ENCODE measurements at places on chromosomes 7 and 10. TPM values are rescaled to one million over a fixed set of nuclear protein-coding genes. Genes with fewer than 3 reads are reported as not detected.

RBM17 gene
- total RNA-seq, result 33.7 TPM

WASL gene
- total RNA-seq, result 25.6 TPM

CLDN4 gene
- total RNA-seq, result 0.93 TPM

EPHA1 gene
- not detected for total RNA-seq

DYDC2 gene
- total RNA-seq, result not detected

SLC13A4 gene
- not detected for total RNA-seq

C7orf57 gene
- 0.64 TPM for total RNA-seq

LRIT1 gene
- not detected for total RNA-seq

COL26A1 gene
- total RNA-seq, result not detected

LBX1 gene
- total RNA-seq, result not detected

CHRM2 gene
- 1.4 TPM for total RNA-seq

SEMA3A gene
- total RNA-seq, result 6.6 TPM

ZNF479 gene
- not detected for total RNA-seq

DNA sequence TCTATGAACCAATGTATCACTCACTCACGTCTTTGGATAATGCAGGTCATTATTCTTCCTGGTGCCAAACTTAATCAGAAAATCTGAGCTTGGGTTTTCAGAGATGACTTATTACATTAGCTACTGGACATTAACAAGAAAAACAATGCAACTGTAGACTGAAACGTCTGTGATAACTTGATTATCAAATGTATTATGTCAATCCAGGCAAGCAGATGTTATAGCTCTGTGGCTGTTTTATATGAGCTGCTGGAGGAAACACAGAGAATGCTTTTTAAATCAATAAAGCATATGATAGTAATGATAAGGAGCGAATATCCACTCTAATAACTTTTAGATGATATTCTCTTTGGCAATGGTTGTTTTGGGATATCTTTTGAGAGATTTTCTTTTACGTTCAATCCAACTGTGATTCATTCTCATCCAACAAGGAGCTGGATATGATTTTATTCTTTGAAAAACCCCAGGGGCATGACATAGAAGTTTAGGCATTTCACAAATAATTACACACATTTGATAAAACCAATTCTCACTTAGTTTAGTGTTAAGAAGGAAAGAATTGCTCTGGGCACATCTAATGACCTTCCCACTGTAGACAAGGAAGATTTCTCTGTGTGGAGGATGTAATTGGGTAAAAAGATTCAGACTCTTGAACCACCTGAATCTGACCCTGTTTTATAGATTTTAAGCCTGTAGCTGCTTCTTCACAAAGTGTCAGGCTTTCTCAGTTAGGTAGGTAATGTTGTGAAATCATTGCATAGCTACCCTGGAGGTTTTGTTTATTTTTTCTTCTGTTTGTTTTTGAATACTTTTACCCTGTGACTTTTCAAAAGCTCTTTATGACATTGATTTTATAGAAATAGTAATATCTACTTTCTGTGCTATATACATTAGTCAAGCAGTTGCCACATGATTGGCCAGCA lies 1124.7 kb downstream of the DNAJB9 start:
- DNase-seq, result no peak

- no peak for DNase-seq
These were observed 23.9 kb downstream of the OPALIN start for GRCh38 chr10:96334616-96335526.

DNA sequence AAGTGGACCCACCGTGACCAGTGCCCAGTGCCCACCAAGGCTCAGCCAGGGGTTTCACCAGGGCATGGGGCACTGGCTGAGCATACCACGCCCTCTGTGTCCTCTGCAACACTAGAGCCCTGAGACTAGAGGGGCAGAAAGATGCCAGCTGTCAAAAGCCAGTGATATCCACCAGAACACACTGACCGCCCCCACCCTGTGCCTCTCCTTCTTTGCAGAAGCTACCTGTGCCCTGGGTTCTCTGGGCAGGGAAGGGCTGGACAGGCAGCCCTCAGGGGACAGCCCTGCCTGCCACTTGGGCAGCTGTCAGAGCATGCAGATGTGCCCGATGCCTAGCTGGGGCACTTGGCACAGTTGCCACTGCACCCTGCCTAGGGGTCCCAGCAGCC lies 494 bp downstream of the VSIR start:
- no peak for DNase-seq

DNA sequence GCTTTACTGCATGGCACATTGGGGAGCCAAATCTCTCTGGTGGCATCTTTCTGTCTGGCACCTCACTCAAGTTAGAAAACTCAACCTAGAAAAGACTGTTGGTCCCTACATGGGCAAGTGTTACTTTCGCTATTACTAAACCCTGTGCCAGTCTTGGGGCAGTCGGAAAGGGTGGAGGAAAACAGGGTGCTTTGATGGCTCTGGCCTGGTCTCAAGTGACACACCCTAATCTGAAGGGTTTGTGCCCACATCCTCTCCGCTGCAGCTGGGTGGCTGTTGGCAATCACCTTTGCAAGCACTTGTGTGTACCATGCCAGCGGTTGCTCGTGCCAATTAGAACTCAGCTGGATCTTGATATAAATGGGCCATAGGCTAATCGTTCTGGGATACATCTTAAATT lies 159.8 kb upstream of the ITGB1 start:
- no peak for DNase-seq

DNA sequence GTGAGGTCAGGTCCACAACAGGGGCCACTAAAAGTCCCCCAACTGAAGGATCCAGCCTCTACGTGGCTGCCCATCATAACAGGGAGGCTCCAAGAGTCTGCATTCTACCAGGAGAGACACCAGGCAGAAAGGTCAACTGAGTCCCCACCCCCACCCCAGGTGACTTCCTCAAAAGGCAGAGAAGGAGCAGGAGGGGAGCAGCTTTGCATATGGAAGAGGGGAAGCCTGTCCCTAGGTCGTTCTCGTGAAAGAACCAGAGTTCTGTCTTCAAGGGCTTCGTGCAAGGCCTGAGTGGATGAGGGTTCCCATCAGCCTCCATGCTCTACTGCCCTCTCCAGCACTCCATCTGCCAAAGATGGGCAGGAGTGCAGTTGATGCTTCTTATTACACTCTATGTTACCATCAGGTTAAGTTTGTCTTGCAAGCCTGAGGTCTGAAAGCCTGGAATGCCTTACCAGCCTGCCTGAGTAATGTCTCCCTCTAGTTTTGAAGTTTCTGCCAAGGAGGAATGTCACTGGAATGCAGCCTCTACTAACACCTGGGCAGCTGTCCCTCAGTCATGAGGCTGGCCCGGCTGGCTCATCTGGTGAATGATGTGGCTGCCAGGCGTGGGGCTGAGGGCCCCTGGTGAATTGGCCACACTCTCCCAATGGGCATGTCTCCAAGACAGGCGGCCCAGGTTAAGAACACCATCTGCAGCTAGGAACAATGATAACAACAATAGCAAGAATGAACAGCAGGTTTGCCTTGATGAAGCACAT lies 54.3 kb upstream of the SMNDC1 start:
- DNase-seq, result no peak

GRCh38 chr7:69318794-69319193 lies 279.5 kb upstream of the AUTS2 start:
- no peak for DNase-seq

- no peak for DNase-seq
These were observed 47.1 kb upstream of the TMEM72 start for GRCh38 chr10:44864051-44864450.

DNA sequence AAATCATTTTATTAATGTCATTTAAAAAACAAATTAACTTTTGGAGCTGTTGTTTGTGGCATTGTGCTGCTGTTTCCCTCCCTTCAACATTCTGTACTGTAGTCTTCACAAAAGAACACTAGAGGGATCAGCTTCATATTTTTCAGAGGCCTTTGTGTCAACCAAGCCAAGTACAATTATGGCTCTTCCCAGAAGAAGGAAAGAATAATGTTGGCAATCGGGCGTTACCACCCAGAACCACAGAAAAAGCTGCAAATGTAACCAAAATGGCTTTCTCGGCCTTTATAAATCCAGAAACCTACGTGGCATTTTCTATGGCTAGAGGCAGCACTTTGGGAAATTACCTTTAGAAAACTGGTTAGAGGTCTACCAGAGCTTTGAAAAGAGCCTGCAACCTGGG lies 98.8 kb upstream of the COL1A2 start:
- DNase-seq, result no peak

- no peak for DNase-seq
These were observed 177.7 kb downstream of the SH3PXD2A start for GRCh38 chr10:103677486-103678177.

GRCh38 chr7:16744518-16745250 lies 8.9 kb upstream of the TSPAN13 start:
- DNase-seq, result no peak

DNA sequence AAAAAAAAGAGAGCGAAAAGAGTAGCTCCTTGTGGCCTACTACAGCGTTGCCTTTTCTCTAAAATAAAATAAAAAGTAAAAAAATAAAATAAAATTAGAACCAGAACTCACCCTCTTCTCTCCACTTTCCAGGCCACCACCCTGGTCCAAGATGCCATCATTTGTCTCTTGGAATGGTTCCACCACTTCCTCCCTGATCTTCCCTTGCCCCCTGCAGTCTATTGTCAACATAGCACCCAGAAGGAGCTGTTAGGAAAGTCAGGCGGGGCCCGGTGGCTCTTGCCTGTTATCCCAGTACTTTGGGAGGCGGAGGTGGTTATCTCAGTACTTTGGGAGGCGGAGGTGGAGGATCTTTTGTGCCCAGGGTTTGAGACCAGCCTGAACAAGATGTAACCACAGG lies 7.6 kb upstream of the GRID2IP start:
- DNase-seq, result no peak

DNA sequence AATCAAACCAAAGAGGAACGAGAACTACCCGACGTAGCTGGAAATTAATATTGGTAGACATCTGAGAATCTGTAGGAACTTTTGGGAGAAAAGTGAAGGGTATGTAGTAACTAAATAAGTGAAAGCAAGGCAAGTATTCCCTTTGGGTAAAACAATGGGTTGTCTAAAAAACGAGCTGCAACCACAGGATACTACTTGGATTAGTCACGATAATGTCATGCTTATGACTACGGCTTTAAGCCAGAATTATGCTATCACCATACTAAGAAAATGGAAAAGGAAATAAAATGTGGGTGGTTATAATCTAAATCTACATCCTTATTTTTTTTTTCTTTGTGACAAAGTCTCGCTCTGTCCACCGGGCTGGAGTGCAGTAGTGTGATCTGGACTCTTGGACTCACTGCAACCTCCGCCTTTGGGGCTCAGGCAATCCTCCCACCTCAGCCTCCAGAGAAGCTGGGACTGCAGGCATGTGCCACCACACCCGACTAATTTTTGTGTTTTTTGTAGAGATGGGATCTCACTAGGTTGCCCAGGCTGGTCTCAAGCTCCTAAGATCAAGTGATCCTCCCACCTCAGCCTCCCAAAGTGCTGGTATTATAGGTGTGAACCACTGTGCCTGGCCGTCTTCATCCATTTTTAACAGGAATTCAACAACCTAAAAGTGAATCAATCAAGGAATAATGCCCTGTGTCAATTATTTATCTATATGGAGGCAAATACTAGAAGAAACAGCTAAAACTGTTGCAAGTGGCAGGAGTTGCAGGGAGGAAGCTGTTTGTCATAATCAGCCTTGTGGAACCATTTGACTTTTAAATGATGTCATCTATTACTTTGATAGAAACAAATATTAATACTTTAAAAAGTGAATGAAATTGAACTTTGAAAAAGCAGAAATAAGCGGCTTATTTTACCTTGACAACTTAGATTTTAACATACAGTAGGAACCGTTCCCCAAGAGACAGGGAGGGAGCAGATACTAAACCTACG lies 189.3 kb downstream of the PRPF18 start:
- no peak for DNase-seq

GRCh38 chr10:101859530-101859929 lies 15.9 kb upstream of the KCNIP2 start:
- no peak for DNase-seq

- DNase-seq, result no peak
These were observed 2.5 kb downstream of the SEC24C start for GRCh38 chr10:73746721-73747120.

DNA sequence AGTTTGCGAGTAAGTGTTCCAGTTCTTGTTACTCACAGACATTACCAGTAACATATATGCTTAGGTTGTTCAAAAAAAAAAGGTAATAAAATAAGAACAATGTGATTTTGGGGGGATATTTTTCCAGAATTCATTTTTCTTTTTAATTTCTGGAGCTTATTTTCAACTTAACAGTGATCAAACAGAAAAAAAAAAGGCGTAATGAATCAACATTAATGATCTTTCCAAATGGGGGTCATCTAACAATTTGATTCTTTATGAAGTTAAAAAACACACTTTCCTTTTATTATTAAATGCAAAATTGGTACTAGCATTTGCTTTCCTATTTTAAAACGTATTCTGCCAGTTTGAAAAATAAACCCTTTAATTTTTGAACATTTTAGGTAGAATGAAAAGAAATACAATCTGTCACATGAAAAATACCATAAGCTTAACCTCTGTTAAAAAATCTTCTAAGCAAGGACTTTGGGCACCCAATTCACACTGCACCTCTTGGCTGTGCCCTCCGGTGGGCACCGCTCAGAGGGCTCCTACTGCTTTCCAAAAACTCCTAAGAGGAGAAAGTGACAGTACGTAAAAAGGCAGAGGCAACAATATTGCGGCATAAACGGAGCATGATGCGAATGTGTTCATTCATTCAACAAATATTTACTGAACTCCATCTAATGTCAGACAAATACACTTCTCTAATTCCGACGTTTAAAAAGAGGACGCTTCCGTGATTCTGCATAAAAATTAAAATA lies 32.6 kb downstream of the CNPY1 start:
- DNase-seq, result no peak

- no peak for DNase-seq
These were observed 16.2 kb downstream of the CHST3 start for GRCh38 chr10:71980181-71981014.

- DNase-seq, result no peak
These were observed 270.3 kb downstream of the KLF6 start for GRCh38 chr10:3514691-3515090.

GRCh38 chr7:16063716-16064675 lies 357.3 kb downstream of the CRPPA start:
- no peak for DNase-seq

GRCh38 chr10:2012209-2012608 lies 274.9 kb upstream of the ADARB2 start:
- no peak for DNase-seq

GRCh38 chr10:52213321-52213752 lies 100.7 kb upstream of the DKK1 start:
- no peak for DNase-seq

Measured in glomerular endothelial cell (primary cell).